ENCODE measurements at places on chromosomes 7 and 10. TPM values are rescaled to one million over a fixed set of nuclear protein-coding genes. Genes with fewer than 3 reads are reported as not detected.

PLCE1 gene
- total RNA-seq = 4.9 TPM

ANKRD7 gene
- total RNA-seq = 12.2 TPM

ACTL6B gene
- 163 TPM for total RNA-seq

STEAP1 gene
- total RNA-seq = 0.82 TPM

ZNF775 gene
- total RNA-seq = 10.2 TPM

EBF3 gene
- total RNA-seq = 0.82 TPM

GPER1 gene
- 1.6 TPM for total RNA-seq

GRM3 gene
- total RNA-seq = 155 TPM
